ENCODE measurements at places on chromosomes 13 and 19.

- DNase-seq: no peak
These were observed 65.9 kb upstream of the ZNF599 start for GRCh38 chr19:34838753-34839431.

DNA sequence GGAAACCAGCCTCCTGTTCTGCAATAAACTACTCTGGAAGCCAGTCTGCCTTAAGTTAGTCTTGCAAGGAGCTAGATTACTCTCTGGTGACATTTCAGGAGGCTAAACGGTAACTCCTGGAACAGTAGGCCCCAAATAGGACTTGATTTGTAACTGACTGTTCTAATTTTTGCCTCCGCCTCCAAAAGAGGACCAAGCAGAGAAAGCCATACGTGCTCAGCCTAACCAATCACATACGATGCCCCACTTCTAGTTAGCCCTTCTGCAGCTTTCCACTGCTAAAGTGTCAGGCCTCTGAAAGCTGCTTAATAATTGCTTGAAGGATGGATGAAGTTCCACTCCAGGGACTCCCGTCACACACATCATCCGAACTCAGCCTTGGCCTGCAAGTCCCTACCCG lies 744 bp downstream of the ZNF805 start:
- no peak for DNase-seq

DNA sequence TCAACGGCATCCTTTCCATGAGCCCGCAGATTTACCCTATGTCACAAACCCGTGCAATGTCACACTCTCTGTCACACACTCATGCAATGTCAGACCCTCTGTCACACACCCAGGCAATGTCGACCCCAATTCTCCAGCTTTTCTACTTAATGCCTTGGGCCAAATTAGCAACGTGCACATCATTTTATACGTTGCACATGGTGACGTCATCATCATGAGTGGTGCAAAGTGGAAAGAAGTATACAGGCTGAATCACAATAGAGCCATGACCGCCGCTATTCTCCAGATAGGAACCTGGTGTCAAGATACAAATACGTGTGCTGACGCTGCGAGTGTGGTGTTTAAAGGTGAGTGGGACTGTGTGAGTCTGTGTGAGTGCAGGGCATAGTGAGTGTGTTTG lies 21.7 kb upstream of the ZNF845 start:
- DNase-seq: no peak

GRCh38 chr13:101053301-101054093 lies 362.8 kb downstream of the NALCN start:
- DNase-seq: no peak

GRCh38 chr19:5949792-5950305 lies 28.1 kb downstream of the RANBP3 start:
- no peak for DNase-seq

DNA sequence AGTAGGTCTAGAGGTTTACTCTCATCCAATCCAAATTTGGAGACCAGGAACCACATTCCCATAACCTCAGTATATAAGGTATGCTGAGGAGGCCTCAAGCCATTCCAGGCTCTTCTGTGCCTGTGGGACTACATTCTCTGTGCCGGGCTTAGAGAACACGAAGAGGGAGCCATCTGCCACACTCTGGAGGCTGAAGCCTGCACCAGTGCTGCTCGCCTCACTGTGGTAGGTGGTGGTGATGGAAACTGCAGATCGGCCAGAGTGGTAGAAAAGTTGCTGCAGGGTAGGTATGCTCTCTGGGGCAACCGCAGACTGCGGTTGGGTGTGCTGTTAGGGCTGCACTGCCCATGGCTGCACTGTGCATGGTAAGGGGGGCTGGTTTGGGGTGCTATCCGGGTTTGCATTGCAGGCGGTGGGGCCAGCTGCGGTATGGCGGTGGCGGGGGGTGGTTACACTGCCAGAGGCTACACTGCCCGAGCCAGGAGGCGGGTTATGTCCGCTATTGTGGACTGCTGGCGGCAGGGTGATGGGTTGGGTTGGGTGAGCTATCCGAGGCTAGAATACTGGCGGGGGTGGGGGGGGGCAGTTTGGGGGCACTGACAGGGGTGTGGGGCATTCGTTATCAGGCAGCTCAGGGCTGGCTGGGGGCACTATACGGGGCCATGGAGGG lies 145.0 kb downstream of the TNFRSF19 start:
- DNase-seq: no peak

GRCh38 chr13:49627831-49628652 lies at the start of gene ARL11:
ARL11 (plus strand) TSS chr13:49628507; CDS start chr13:49630448, 1,941 bp downstream.
- DNase-seq: peak; percentile 9

- DNase-seq: no peak
These were observed 8.5 kb upstream of the TPT1 start for GRCh38 chr13:45349438-45349837.

GRCh38 chr13:93480553-93481106 lies 254.0 kb downstream of the GPC6 start:
- DNase-seq: no peak

DNA sequence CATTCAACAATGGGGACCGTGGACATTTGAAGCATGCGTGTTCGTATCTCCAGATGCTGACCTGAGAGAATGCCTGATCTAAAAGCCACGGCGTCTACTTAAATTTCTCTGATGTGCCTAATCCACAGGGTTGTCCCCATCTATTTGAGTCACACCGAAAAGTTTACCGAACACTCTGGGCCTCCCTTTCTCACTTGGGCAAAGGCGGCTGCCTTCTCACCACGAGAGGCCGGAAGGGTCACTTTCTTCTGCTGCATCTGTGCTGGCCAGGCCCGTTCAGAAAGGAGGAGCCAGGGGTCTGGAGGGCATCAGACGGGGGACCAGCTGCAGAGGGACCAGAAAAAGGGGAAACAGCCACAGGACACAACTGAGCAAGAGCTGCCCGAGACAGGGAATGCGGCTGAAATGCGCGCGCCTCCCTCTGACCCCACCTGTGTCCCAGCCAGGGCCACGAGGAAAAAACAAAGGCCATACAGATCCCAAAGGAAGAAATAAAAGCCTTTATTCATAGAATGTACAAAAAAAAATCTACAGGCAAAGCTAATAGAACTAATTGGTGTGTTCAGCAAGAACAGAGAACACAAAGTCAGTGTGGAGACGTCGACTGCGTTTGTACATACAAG lies 71.3 kb upstream of the C13orf46 start:
- peak; percentile 52 for DNase-seq

DNA sequence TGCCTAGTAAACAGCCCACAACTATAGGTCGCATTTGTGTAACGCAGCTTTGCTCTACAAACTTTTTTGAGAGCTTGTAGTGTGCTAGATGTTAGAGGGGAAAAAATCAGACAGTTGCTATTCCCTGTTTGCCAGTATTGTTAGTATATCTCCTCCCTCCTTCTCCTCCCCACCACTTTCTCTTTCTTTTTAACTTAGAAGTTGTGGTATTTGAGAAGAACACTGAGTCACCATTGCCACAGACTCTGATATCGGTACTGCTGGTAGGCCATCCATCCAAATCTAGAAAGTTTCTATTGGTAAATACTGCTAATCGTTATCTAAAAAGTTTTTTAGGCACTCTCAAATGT lies 666 bp downstream of the POMP start:
- DNase-seq: no peak

GRCh38 chr13:98328511-98328910 lies 151.4 kb upstream of the RNF113B start:
- DNase-seq: no peak

- DNase-seq: no peak
These were observed at the start of gene ICAM4 for GRCh38 chr19:10286803-10287737. ICAM4 (plus strand) TSS chr19:10286955; CDS start chr19:10287013, 58 bp downstream.

GRCh38 chr19:14603990-14604387 lies 21.1 kb downstream of the CLEC17A start:
- no peak for DNase-seq

Data from anterior cingulate cortex (tissue), 58 donors.